ENCODE measurements at places on chromosomes 1 and 21.
A peak's percentile ranks its signal among the peaks of the same experiment; 100 is the strongest.

DNA sequence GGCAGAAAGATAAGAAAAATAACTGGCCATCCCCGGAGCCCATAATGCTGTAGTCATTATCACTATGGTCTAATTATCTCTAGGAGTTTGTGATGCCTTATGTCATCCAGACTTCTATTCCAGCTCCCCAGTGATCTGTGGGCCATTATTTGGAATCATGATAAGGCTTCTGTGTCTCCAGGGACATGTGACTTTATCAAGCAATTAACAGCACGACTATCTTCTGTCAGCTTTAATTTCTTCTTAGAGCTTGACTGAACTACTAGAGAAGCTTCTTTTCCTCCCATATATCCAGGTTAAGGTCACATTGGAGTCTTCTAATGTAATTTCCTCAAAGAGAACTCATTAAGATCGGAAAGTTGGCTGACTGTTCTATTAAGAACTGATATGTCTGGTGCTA is 100.4 kb downstream of the LHX8 start:
- DNase-seq, result no peak

DNA sequence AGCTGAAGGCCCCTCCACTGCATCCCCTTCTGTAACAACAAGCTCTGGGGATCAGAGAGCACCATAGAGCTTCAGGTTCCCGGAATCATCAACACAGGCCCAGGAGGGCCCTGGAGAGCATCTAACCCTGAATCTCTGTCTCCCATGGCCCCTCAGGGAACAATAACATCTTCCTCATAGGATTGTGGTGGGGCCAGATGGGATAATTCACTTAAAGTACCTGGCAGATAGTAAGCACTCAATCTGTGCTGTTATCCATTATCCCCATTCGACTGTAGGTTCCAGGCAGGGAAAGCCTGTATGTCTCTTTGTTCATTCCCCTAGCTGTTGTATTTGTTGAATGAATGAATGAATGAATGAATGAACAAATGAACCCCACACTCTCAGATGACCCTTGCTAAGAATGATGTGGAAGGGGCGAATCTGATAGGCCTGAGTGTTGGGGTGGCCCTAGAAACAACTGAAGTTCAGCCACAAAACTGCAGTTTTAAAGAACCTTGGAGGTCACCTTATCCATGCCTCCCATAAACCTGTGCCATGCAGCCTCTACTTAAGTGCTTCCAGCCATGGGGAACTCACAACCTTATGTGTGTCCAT is 14.5 kb downstream of the LAPTM5 start:
- DNase-seq, result no peak

GRCh38 chr1:193590102-193590501 is 403.7 kb upstream of the B3GALT2 start:
- DNase-seq, result no peak

DNA sequence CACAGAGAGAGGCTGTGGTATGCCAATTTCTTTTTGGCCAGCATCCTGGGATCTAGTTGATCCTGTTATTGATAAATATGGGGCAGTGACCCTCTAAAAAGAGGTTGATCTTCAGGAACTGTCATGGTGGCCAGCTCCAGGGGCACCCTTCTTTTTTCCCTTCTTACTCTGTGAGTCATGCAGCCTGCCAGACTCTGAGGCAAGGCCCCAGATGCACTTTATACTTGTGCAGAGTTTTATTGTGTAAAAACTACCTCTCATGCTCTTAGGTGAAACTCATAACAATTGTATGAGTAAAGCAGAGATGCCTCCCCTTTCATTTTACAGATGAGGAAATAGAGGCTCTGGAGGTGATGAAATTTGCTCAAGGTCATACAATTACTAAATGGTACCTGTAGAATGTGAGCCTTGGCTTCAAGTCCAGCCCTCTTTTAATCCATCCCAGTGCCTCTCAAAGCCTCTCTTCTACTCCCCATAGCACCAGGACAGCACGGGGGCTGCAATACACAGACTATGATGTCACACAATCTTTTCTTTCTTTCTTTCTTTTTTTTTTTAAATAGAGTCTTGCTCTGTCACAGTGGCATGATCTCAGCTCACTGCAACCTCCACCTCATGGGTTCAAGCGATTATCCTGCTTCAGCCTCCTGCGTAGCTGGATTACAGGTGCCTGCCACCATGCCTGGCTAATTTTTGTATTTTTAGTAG is 387.8 kb downstream of the KCNH1 start:
- no peak for DNase-seq

DNA sequence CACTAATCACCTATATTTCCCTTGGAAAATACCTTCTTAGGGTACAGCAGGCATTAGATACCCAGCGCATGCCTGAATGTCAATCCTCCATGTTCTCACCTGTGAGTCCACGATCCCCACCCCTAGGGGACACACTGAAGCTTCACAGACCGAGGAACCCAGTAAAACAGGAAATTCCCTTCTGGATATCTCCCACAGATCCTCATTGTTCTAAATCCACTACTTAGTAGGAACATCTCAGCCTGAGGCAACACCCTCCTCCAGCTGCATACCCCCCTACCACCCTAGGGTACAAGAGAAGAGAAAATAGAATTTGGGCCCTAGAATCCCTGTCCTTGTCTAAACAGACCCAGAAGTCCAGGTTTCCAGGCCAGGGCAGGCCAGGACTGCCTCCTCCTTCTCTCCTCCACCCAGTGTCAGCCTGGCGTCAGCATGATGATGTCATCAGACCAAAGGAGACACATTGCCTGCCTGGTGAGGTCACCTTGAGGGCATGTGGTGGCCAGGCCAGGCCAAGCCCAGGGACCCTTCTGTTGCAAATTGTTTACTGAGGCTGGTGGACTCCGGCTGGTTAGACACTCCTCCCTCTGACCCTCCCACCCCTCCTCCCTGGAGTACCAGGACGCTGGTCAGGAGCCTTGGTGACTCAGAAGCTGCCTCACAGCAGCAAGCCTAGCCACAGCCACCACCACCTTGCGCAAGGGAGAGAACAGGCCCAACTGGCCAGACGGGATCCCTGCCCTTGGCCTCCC is 6.2 kb downstream of the NECTIN4 start:
- DNase-seq, result peak; percentile 73

DNA sequence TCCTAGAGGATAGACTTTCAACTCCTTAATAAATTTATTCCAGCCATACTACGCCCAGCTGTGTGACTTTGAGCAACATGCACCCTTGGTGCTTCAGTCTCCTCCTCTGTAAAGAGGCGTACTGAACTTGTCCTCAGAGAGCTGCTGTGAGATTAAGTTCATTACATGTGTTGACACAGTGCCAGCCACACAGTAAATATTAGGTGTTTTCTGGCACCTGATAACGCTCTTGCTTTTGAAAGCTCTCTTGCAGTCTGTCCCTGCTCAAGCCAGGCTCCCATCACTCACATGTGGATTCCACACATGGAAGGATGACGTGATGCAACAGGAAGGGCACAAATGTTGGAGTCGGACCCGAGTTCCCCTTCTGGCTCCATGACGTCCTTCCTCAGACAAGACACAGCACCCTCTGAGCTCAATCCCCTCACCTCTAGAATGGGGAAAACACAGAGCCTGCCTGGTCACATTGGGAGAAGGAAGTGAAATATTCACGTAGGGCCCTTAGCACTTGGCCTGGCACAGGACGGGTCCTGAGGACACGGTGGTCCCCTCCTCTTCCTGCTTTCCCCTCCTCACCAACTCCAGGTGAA is 7.7 kb downstream of the IFNLR1 start:
- DNase-seq, result no peak

- no peak for DNase-seq
These were observed 836 bp downstream of the OLFML3 start for GRCh38 chr1:113980110-113980509.

GRCh38 chr21:45937721-45938452 is 43.7 kb upstream of the COL6A1 start:
- DNase-seq, result no peak

GRCh38 chr1:22131875-22132486 is 10.9 kb downstream of the WNT4 start:
- DNase-seq, result peak; percentile 24

DNA sequence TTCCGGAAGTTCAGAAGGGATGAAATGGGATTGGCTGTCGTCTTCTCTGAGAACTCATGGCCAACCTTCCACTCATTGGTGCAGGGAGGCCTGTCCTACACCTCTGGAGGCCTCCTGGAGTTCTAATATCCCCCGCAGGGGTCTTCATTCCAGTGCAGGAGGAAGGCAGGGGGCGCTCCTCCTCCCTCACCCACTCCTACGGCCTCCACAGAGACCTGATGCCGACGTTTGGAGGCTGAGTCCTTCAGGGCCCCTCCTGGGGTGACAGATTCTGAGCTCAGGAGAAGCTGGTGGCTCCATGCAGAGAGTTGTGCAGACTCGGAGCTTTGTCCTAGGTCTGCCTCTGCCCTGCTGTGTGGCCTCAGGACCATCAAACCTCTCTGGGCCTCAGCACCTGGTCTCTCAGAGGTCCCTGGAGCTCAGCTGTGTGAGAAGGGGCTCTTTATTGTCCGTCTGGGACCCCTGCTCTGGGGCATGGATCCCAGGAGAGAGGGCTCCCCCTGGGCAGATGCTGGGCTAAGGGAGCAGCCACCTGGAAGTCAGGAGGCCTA is 102.3 kb upstream of the WNT4 start:
- no peak for DNase-seq

DNA sequence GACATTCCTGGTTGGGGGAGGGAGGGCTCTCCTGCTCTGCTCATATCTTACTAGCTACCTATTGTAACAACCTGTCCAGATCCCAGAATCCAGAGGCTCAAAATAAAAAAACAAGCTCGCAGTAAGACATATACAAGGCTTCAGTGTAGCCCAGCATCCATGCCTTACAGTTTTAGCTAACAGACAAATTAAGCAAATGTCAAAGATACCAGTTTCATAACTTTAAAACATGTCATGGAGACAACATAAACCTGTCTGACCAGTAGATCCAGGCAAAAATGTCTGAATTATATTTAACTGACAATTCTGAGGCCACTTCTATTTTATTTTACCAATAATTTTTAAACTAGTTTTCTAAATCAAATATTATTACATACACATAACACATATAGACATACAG is 167.7 kb upstream of the TNR start:
- DNase-seq, result no peak

DNA sequence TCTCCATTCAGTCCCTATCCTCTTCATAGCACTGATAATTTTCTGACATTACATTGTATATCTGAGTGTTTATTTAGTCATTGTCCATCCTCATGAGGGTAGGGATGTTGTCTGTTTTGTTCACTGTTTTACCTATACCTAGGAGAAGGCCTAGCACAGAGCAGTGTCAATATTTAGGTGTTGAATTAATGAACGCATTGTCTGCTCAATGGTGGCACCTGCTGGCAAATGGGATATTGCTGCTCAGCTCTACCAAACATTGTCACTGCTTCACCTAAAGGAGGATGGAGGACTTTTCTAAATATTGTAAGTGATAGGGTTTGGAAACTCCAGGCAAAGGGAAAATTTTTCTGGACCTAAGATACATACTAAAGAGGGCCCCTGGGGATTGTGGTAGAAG is 243.9 kb downstream of the RRAGC start:
- DNase-seq, result no peak

DNA sequence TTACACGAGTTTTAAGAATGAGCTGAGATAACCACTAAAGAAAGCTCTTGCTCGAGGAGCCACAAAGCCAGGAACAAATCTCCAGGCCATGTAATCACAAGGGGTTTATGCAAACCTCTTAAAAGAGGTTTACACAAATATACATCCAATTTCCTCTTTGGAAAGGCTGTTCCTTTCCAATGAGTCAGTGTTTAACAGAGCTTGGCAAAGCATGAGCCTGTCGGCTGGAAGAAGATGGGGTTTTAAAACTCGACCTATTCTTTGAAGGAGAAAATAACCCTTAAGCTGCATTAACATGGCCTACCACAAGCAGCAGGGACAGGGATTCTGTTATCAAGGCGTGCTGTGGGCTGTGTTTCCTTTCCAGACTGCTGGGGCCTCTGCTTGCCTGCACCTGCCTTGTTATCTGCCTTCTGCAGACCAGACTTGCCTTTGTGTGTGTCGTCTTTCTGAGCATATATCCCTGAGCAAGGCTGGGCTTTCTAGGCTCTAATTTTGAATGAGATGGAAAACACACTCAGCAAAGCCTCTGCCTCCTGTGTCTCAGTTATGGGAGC is 40.6 kb upstream of the CYP2J2 start:
- DNase-seq, result no peak
